MG63 (cell line): ENCODE measurements at places on chromosomes 1 and 21.

DNA sequence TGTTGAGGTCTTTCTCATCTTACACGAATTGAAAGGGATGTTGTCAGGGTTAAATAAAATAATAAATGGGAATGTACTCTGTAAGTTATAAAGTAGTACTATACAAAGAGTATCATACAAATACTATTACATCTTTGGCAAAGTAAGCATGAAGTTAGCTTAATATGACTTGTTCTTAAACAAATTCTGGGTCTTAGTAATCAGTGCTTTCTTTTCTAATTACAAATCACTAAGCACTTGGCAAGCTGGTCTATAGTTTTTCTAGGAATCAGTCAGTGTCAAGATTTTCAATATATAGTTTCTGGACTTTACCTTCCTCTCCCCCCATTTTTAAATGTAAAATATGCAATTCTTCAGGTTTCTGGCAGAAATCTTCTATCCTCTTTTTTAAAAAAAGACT is 6.9 kb downstream of the LYST start:
- DNase-seq, result no peak

DNA sequence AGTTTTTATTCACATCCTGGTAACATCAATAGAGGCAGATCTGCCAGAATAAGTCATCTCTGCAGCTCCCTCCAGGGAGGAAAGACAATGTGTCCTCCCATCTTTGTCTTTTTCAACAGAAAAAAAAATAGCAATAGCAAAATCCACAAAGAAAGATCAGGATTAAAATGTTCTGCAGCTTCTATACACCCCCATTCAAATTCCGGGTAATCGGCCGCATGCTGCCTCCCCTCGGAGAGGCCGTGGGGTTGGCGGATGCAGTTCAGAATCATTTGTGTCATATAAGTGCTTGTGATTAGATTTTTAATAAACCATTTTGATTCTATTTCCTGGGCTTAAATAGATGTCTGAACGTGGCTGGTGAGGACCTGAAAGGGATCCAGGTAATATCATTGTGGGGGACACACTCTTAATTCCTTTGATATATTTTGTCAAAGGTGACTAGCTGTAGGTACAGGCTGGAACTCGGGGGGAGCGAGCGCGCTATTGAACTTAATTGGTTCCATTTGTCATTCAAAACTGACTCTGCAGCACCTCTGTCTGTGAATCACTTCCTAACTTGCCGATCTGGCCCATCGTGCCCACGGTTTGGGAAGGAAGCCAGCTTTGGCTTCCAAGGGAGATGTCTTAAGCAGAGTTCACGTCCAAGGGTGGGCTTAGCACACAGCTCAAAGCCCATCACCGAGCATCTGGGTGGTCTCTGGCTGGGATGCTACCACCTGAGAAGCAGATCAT is 85.6 kb upstream of the ARHGEF16 start:
- peak; percentile 71 for DNase-seq

- DNase-seq, result no peak
Observed at GRCh38 chr1:3683992-3684391, 31.7 kb downstream of the TP73 start.

- peak; percentile 9 for DNase-seq
Observed at GRCh38 chr21:25385911-25386474, 221.3 kb downstream of the MRPL39 start.

DNA sequence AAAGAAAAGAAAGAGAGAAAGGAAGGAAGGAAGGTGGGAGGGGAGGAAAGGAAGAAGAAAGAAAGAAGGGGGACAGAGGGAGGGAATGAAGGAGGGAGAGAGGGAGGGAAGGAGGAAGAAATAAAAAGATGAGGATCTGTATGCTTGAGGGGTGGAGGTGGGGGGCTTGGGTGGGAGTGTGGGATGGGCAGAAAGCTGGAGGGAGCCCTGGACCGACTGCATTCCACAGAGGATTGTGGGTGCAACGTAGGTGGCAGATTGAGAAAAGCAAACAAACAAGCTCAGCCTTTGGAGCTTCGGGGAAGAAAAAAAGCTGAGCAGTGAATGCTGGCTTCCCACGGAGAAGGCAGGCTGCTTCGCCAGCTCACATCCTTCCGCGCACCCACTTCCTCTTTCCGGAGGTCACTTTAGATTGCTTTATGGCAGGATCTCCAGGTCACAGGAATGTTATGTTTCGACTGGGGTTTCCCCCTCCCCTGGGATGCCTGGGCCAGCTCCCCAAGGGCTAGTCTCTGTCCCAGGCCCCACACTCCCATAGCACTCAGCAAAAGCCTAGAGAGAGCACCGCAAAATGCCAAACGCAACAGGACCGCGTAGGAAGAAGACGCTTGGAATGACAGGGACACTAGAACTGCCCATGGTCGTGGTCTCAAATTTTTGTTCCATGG is 20.7 kb upstream of the LGALS8 start:
- DNase-seq, result peak; percentile 80

GRCh38 chr1:178086766-178087165 is 7.1 kb upstream of the RASAL2 start:
- peak; percentile 37 for DNase-seq
